ENCODE measurements at places on chromosomes 5 and 9.

- DNase-seq, result peak; percentile 15
Observed at GRCh38 chr9:96209407-96210271, 92.3 kb downstream of the HSD17B3 start.

GRCh38 chr5:95284572-95285408, at the start of gene MCTP1:
MCTP1 (minus strand) TSS chr5:95285094.
- DNase-seq, result no peak

- no peak for DNase-seq
Observed at GRCh38 chr5:76363352-76364225, 39.5 kb upstream of the IQGAP2 start.

DNA sequence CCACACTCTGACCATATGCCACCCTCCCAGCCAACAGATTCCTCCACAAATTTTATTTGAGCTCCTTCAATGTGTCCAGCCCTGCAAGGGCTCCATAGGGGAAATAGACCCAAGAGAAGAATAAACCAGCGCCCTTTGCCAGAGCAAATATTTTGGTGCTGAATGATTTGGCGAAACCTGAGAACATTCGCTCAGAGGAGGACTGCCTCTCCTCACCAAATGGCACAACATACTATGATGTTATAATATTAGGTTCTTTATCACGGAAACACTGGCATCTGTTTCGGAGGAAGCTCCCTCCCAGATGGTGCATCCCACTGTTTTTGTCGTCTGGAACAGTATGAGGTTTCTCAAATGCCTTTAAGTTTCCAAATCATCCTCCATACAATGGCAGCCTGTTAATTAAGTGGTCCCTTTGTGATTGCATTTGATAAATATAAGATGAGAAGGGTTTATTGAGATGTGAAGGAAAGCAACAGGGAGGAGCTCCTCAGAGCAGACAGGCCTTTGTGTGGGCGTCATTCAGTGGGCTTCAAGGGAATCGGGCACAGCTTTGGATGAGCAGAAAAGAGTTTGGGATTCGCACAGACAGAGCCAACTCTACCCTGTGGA, 139.1 kb upstream of the ADRA1B start:
- DNase-seq, result no peak

- DNase-seq, result no peak
Observed at GRCh38 chr9:89668216-89668865, 63.5 kb downstream of the GADD45G start.

DNA sequence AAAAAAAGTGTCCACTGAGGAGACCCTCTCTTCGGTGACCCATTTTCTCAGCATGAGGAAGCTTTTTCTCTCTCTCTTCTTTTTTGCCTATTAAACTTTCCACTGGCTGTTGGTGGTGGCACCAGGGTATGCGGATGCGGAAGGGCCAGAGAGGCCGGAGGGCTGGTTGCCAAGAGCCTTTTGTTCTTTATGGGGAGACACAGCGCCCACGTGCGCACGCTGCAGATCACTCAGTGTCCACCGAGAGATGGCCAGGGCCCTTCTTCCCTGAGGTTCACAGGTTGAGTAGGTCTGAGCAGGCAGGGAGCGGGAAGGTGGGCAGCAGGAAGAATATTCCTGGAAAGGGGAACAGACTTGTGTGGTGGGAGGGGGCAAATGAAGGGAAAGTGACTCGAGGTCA, 69.1 kb downstream of the STK10 start:
- no peak for DNase-seq

DNA sequence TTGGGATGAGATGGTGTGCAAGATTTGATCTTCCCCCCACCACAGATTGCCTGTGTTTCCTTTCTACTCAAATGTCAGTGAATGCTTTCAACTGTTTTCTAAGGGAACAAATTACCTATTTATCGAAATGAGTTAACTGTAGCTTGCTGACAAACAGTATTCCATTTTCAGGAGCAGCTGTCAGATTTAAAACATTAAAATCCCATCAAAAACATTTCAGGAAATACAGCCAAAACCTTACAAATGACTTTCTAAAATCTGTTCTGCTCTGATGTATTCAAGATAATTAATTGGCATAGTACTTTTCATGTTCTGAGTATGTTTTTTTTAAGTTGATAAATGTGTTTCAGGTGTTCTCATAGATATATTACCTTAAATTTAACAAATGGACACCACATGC, 158.0 kb upstream of the DMRTA1 start:
- DNase-seq, result no peak

GRCh38 chr5:101390151-101390908, 487.2 kb upstream of the ST8SIA4 start:
- peak; percentile 59 for DNase-seq

DNA sequence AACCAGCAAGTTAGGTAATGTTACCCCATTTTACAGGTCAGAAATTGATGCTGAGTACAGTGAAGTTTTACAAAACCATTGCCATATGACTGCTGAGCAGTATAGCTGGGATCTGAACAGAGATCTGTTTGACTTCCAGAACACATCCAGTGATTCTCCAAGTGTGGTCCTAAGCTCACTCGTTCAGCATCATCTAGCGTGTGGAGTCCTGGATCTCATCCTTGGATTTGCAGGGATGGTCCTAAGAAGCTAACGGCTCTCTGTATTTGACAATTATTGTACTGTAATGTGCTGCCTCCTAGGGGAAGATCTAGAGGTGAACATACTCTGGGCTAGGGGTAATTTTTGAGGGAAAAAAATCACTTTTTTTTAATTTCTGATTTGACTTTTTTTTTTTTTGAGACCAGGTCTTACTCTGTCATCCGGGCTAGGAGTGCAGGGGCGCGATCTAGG, 1.4 kb downstream of the SLC26A2 start:
- peak; percentile 53 for DNase-seq

DNA sequence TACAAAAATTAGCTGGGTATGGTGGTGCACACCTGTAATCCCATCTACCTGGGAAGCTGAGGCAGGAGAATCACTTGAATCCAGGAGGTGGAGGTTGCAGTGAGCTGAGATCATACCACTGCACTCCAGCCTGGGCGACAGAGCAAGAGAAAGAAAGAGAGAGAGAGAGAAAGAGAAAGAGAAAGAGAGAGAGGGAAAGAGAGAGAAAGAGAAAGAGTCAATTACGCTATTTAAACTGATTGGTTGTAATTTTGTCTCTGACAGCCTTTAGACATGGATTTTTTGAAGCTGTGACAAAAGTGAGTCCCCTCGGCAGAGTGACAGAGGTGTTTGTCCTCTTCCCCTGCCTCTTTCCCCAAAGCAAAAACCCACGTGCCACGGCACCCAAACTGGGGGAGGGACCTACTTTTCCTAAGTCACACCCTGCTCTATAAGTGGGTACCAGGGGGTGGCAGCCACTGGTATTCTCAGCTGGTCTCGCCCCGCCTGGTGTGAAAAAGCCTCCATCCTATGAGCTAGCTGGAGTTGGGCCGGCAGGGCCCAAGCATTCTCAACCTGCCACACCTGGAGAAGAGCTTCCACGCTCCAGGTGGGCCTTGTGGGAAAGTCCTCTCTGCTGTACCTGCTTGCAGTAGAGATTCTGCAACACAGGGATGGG, 3.4 kb upstream of the CFAP157 start:
- no peak for DNase-seq

GRCh38 chr5:156826150-156826549, 23.9 kb upstream of the PPP1R2B start:
- DNase-seq, result no peak

GRCh38 chr5:25029004-25029403, 384.2 kb upstream of the CDH10 start:
- DNase-seq, result no peak

DNA sequence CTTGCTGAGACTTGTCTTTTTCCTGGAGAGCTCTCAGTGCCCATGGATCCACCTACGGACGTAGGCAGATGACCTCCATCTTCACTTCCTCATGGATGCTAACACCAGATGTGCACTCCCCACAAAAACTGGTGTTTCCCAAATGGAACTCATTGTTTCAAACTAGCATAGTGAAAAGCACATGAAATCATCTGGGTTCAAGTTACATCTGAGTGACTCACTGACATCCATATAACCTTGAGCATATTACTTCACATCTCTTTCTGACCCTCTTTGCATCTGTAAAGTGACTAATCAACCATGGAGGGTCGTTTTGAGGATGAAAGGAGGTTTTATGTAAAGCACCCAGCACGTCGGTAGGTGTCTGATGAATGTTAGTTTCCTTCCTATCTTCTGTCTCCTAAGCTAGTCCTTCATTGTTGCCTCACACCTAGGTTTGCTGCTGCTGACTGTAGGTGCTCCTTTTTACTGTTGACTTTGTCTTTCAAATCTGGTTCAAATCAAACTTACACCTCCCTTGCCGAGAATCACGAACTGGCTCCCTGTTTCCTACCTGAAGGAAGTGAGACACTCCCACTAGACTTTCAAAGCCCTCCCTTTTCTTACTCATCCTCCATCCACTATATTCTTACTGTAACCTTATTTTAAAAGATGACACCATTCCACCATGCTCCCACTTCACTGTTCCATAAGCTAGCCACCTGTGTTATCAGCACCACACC, 10.3 kb downstream of the OCLN start:
- peak; percentile 53 for DNase-seq

- no peak for DNase-seq
Observed at GRCh38 chr5:56833325-56833724, 18.0 kb downstream of the MAP3K1 start.

GRCh38 chr9:108831496-108832178, 24.1 kb downstream of the ACTL7B start:
- DNase-seq, result peak; percentile 43

- no peak for DNase-seq
Observed at GRCh38 chr9:110173322-110173642, 34.7 kb downstream of the C9orf152 start.

All from brain microvascular endothelial cell (primary cell).